Activated naive CD8-positive, alpha-beta T cell treated with anti-CD3 and anti-CD28 coated beads, Interleukin-2, amount 10 ng/mL, durations not matched to agents 7 days and 5 days (primary cell): ENCODE measurements at places on chromosomes 2 and 18. TPM values are rescaled to one million over a fixed set of nuclear protein-coding genes. Genes with fewer than 3 reads are reported as not detected.

DNA sequence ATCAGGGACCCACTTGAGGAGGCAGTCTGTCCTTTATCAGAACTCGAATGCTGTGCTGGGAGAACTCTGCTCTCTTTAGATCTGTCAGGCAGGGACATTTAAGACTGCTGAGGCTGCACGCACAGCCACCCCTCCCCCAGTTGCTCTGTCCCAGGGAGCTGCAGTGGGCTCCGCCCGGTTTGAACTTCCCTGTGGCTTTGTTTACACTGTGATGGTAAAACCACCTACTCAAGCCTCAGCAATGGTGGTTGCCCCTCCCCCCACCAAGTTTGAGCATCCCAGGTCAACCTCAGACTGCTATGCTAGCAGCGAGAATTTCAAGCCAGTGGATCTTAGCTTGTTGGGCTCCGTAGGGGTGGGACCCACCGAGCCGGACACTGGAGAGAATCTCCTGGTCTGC, 11.8 kb upstream of the LHCGR start:
- no peaks in the 10 kb centered on the region for H3K27me3 ChIP-seq
- H3K4me3 ChIP-seq: no peak overlapping the region
- no peaks in the 10 kb centered on the region for H3K4me1 ChIP-seq
- DNase-seq: no peak
- no peak overlapping the region for H3K27ac ChIP-seq
- H3K36me3 ChIP-seq: no peaks in the 10 kb centered on the region

GPR39 gene
- total RNA-seq: not detected

TRIM43 gene
- total RNA-seq: not detected

DNA sequence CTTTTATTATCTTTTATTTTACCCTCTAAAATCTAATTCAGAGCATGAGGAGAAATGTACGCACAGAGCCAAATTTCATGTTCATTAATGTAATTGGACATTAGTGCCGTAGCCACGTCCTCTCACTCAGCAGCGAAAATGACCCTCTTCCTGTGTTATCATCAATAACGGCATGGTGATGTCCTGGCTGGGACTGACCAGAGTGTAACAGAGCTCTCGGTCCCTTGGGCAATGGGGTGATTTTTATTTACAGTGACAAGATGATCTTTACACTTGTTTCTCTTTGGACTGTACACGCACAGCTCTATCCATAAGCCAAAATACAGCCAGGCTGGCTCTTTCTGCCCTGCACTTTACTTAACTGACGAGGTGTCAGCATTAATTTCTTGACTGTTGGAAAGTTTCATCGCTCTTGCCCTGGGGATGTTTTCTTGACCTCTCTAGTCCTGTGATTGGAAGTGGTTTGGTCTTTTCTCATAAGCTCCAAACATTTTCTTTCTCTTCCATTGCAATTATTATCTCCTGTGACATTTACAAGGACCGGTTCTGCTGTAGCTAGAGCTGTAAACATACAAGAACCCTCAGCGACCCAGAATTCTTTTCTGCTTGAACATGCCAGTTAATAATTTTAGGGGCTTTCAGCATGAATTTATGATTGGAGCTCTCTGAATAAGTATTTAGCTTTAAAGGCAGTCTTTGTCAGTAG, 308.0 kb upstream of the PIK3C3 start:
- no peak overlapping the region for H3K4me3 ChIP-seq
- H3K27ac ChIP-seq: no peak overlapping the region
- H3K36me3 ChIP-seq: no peaks in the 10 kb centered on the region
- no peaks in the 10 kb centered on the region for H3K4me1 ChIP-seq

DNA sequence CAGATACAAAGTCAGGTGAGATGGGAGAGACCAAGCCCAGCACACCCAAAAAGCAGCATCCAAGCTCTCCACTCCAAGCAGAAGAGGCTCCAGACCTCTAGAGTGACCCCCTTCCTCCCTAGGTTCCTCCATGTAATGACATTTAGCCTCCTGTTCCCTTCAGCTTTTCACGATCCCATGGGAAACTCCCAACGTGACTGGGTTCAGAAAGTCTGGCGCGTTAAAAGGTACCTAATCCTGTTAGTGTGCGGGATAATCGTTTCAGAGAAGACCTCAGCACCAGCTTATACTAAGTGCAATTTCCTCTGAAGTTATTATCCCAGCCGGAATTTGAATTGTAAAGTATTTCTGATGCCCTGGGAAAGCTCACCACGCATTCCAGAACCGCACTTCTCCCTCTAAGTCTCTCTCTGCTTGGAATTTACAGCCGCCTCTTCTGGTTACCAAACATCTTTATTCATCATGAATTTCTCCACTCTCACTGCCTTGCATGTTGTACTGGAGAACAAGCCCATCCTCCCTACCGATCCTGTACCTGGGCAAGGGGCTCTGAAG, 46.9 kb downstream of the CCBE1 start:
- no peaks in the 10 kb centered on the region for H3K27me3 ChIP-seq
- H3K36me3 ChIP-seq: no peaks in the 10 kb centered on the region
- H3K4me3 ChIP-seq: no peak overlapping the region
- no peak for DNase-seq
- no peak overlapping the region for H3K27ac ChIP-seq

GRCh38 chr2:216796115-216796840, 63.6 kb downstream of the TNP1 start:
- no peak overlapping the region for H3K4me3 ChIP-seq
- H3K36me3 ChIP-seq: no peaks in the 10 kb centered on the region
- H3K27ac ChIP-seq: no peak overlapping the region
- no peaks in the 10 kb centered on the region for H3K4me1 ChIP-seq
- peaks cover 6% of the 10 kb centered on the region for H3K27me3 ChIP-seq
- DNase-seq: no peak

- no peak overlapping the region for H3K4me3 ChIP-seq
- H3K27ac ChIP-seq: no peak overlapping the region
- peaks cover 59% of the 10 kb centered on the region for H3K36me3 ChIP-seq
- H3K4me1 ChIP-seq: peaks cover 15% of the 10 kb centered on the region
Observed at GRCh38 chr2:6970976-6971480, 53.8 kb downstream of the RNF144A start.

CFAP53 gene
- 0.36 TPM for total RNA-seq
